ENCODE measurements at places on chromosomes 11 and 22.

GRCh38 chr11:114348200-114349191 is 51.8 kb downstream of the C11orf71 start:
- peak; percentile 60 for DNase-seq

GRCh38 chr11:121767433-121767832 is 314.7 kb upstream of the SORL1-AS1 start:
- DNase-seq, result peak; percentile 4

DNA sequence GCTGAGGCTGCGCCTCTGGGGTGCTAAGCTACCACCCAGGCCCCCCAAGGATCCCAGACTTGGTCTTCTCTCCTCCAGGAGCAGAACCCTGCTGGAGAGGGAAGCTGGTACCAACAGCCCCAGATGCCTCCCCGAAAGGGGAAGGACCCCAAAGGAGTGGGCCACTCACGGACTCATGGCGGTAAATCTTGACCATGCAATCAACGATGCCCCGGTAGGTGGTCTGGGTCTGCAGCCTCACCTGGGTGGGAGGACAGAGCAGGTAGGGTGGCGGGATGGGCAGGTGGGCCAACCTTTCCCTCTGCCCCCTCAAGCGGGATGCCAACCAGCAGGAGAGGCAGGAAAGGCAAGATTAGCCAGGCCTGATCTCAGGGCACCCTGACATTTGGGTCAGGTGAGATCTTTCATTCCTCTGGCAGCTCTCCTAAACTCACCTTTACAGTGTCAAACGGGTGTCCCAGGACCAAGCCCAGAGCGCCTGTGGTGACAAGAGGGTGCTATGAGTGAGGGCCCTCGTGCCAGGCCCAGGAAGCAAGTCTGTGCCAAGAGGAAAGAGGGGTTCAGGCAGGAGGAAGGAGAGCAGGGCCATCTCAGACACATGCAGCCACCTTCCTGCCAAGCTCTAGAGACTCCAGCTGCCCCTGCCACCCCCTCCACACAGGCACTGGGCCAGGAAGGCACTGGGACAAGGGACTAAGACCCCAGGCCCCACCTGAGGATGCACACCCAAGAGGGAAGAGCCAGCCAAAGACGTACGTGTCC is 2.6 kb downstream of the SLC25A45 start:
- DNase-seq, result no peak

- peak; percentile 52 for DNase-seq
These were observed 21.3 kb downstream of the IZUMO1R start for GRCh38 chr11:94325681-94326080.

GRCh38 chr11:19696073-19696472 is 16.6 kb upstream of the NAV2 start:
- DNase-seq, result no peak

GRCh38 chr11:79381036-79381435 is 59.8 kb downstream of the TENM4 start:
- DNase-seq, result no peak

GRCh38 chr22:39684702-39685281 is 114.2 kb downstream of the CACNA1I start:
- DNase-seq, result no peak

DNA sequence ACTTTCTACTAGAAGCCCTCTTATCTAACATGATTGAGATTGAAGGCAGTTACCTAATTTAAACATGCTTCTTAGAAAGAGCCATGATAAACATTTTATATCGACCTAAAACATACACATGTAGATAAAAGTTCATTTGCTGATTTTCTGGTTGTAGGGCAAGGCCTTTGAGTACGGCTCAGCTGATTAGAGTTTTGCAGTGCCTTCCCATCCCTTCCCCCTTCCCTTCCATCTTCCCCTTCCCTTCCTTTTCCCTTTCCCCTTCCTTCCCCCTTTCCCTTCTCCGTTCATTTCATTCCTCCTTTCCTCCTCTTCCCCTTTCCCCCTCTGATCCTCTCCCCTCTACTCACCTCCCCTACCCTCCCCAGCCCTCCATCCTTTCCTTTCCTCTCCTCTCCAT is 4.3 kb downstream of the LDHC start:
- no peak for DNase-seq

GRCh38 chr11:9530901-9531625 is 42.4 kb upstream of the WEE1 start:
- no peak for DNase-seq

DNA sequence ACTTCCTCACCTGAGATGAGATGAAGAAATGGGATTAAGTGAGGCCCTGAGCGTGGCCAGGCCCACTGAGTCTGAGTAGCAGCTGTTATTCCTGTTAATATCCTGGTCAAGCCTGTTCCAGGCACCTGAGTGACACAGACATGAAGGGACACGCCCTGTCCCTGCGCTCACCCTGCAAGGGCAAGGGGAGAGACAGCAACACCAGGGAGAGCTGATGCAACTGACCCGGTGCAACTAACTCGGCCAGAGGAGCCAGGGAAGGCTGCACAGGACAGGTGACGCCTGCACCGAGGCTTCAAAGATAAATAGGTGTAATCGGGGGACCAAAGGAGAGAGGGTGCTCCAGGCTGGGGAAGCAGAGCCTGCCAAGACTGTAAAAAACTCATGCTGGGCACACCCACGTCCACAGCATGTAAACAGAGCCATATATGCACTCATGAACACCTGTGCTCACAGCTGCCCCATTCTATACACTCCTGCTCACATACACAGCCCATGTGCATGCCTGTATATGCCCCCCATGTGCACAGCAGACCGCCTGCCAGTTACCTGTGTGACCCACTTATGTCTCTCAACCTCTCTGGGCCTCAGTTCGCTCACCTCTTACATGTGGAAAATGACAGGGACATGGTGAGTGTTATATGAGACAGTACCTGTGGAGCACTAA is 22.8 kb upstream of the GCAT start:
- no peak for DNase-seq

DNA sequence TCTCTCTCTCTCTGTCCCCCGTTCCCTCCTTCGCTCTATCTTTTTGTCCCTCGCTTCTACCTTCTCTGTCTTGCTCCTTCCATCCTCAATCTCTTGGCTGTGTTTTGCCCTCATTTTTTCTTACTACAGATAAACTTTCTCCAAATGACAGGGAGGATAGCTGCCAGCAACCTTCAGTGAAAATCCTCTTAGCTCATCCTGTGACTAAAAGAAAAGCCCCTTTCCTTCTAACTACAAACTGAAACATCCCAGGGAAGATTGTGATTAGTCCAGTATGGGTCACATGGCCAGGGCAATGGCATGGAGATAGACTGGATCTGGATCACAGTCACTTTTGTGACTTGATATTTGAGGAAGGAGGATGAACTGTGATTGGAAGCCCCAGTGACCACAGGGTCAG is 10.4 kb downstream of the SPON1 start:
- no peak for DNase-seq

DNA sequence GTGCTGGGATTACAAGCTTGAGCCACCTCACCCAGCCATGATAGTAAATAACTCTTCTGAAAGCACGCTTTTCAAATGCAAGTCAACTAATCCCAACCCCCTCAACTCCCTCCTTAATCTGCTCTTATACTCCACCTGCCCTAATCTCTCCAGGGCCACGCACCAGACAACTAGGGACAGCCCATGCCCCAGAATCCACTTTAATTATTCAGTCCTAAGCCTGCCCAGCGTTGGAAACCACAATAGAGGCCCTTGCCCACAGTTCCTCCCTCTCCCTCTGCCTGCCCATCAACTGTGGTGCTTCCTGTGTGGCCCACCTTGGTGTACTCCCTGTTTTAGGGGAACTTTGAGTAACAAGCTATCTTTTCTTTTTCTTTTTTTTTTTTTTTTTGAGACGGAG is 2.7 kb upstream of the VPREB3 start:
- no peak for DNase-seq
